Stimulated activated naive CD4-positive, alpha-beta T cell (primary cell): ENCODE measurements at places on chromosomes 7 and 10.

DNA sequence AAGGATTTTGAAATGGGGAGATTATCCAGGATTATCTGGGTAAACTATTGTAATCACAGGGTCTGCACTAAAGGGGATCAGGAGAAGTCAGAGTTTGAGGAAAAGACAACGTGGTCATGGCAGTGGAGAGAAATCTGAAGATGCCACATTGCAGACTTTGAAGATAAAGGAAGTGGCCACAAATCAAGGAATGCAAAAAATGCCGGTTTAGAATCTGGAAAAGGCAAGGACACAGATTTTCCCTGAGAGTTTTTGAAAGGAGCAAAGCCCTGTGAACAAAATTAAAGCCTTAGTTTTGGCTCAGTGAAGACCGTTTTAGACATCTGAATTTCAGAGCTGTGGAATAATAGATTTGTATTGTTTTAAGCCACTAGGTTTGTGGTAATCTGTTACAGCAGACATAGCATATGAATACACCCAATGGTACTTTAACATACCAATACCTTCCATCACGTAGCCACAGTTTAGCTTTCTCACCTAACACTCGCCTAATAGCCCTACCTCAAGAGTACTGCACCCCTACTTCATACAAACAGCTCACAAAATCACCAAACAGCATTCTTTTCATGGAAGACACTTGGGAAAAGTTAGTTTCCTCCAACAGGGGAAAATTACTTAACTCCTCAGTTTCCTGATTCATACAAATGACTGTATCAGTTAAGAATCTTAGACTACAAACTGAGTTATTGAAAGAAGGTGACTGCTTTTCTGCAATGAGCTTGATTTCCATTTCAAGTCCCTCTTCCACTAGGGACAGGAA lies 446.5 kb downstream of the INHBA start:
- no peak for DNase-seq

- DNase-seq = no peak
These were observed 107.2 kb upstream of the INHBA start for GRCh38 chr7:41809940-41810576.

GRCh38 chr7:42628054-42628453 lies 283.8 kb downstream of the C7orf25 start:
- DNase-seq = no peak

- no peak for DNase-seq
These were observed 127.5 kb downstream of the DNAJB6 start for GRCh38 chr7:157464111-157464970.

- DNase-seq = no peak
These were observed 63.1 kb downstream of the EEPD1 start for GRCh38 chr7:36216063-36216684.

GRCh38 chr7:158975526-158976467 lies 119.4 kb downstream of the DYNC2I1 start:
- peak; percentile 17 for DNase-seq

- no peak for DNase-seq
These were observed 560.3 kb downstream of the SDK1 start for GRCh38 chr7:3861386-3861785.

DNA sequence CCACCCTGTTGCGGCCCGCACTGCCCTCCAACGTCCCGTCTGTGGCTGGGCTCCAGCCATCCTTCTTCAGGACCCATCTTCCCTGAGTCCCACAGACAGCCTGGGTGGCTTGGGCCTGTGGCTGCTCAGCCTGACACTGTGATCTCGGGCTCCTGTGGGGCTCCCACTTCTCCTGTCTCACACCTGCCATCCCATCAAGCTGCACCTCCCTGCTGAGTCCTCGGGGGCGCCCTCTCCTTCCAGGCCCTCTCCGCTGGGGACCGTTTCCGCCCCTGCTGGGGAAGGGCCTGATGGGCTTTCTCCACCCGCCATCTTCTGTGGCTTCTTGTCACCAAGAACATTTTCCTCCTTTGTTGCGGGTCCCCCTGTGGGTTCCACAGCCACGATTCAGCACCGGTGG lies 173.8 kb upstream of the PPP2R2D start:
- DNase-seq = no peak

DNA sequence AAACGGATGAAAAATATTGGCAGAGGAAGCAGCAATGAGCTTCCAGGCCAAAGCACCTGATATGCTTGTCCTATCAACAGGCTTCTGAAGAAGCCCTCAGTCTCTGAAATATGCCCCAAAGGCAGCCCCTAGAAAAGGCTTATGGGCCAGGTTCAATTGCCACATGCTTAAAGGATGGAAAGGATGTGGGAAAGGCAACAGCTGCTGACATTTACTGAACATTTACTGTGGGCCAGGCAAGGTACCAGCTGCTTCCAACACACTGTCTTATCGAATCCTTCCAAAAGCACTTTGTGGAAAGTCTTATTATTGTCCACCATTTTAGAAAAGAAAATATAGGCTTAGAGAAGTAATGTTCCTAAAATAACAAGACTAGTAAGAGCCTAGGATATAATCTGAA lies 56.5 kb downstream of the DOCK4 start:
- no peak for DNase-seq

DNA sequence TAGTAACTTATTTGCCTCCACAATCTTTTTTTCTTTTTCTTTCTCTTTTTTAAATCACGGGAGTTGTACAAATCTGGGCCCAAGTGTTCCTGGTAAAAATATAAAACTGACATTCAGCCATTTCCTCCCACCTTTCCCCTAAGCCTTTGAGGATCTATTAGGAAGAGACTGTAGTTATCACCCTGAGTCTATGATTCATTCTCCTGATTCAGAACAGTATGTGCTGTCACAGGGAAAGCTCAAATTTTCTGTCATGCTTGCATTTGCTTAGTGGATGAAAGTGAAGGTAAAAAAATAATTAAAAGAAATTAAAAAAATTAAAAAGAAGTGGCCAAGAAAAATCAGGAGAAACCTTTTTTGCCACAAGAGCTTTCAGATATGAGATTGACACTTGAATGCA lies 71.7 kb downstream of the KIF20B start:
- DNase-seq = no peak

- no peak for DNase-seq
These were observed 257.9 kb downstream of the PTEN start for GRCh38 chr10:88121361-88121760.

- DNase-seq = no peak
These were observed 8.3 kb downstream of the COBL start for GRCh38 chr7:51308265-51308664.

- DNase-seq = no peak
These were observed 239.9 kb downstream of the CELF2 start for GRCh38 chr10:11257440-11258090.

DNA sequence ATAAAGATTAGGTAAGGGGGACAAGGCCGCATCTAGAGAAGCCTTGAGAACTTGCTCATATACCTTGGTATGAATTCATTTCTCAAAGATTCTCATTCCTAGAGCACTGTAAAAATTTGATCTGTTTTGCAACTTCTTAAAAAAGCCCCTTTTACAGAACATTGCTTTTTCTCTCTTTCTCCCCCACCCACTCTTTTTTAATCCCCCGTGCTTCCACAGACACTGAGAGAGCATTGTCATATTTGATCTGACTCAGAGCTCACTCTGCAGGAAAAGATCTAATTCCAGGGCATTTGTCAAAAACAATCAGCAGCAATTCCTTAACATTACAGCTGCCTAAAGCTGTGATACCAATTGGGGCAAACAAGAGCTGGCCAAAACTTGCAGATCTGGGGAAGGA lies 92.0 kb downstream of the ARHGAP22 start:
- DNase-seq = no peak

DNA sequence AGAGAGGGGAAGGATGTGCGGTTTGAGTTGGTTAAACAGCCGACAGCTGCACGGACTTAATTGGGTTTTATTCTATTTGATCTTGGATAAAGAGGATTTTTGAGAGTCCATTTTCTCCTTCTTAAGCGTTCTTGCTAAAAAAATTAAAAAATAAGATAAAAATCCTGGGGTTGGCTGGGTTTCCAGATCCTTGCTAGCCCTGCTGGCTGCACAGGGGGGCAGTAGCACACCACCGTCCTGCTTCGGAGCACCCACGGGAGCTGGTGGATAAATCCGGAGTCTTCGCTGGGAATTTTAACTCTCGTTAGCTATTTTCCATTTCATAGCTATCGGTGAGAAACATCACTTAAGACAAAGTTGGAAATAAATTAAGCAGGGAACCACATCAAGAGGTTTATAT lies 792.0 kb downstream of the TYW1 start:
- no peak for DNase-seq

DNA sequence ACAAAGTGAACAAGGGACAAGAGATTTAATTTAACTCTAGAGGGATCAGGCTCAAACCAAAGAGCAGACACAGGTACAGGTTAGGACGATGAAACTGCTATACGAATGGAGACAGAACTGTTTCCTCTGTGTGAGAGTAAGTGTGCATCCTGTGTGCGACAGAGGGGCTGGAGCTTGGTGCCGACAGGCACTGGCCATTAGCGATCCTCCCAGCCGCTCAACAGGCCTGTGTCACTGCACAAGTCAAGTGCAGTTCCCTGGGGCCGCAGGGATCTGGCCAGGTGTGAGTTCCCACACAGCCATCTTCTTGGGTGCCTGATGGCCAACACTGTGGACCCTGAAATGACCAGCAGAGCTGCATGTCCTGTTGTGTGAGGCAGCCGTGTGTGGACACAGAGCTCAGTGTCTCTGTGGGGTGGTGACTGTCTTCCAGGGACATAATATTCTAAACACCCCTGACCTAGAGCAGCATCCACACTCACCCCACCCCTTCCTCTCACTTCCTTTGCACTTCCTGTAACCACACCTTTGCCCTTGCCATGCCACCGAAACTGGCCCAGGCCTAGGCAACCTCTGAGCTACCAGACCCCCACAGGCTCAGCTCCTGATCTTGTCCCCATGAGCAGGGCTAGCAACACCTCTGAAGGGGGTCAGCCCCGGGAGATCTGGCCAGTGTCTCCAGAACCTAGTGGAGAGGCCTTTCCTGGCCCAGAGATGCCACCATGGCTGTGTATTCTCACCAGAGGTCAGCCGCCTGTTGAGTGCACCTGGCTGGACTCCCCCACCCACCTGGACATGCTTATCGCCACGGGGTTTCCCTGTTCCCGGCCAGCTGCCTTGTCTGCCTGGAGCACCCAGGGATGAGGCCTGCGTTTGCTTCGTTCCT lies 11.7 kb upstream of the TBRG4 start:
- DNase-seq = peak; percentile 26

DNA sequence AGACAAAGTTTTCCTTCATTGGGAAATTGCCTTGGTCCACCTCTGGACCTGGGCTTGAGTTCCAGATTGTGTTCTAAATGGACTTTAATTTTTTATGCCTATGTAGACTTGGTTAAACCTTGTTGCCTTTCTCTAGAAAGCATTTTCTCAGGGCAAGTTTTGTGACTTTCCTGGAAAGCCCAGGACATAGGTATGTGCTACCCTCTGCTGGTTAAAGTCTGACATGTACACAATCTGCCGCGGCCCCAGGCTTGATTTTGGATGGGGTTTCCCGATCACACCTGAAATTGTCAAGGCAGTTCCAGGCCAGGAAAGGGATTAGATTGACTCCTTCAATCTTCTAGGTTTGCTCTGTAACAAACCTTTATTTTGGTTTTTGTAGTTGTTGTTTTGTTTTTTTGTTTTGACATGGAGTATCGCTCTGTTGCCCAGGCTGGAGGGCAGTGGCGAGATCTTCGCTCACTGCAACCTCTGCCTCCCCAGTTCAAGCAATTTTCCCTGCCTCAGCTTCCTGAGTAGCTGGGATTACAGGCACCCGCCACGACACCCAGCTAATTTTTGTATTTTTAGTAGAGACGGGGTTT lies 14.1 kb upstream of the AKR1B10 start:
- DNase-seq = peak; percentile 21

GRCh38 chr10:71075086-71075758 lies 137.1 kb upstream of the UNC5B start:
- DNase-seq = no peak

- no peak for DNase-seq
These were observed 57.3 kb upstream of the CAPZA2 start for GRCh38 chr7:116805100-116805544.

GRCh38 chr10:123970927-123971286 lies 79.3 kb upstream of the CPXM2 start:
- DNase-seq = no peak

- DNase-seq = no peak
These were observed 272.0 kb downstream of the BAMBI start for GRCh38 chr10:28949005-28950004.

GRCh38 chr10:23917251-23917840 lies 291.6 kb upstream of the KIAA1217 start:
- no peak for DNase-seq

DNA sequence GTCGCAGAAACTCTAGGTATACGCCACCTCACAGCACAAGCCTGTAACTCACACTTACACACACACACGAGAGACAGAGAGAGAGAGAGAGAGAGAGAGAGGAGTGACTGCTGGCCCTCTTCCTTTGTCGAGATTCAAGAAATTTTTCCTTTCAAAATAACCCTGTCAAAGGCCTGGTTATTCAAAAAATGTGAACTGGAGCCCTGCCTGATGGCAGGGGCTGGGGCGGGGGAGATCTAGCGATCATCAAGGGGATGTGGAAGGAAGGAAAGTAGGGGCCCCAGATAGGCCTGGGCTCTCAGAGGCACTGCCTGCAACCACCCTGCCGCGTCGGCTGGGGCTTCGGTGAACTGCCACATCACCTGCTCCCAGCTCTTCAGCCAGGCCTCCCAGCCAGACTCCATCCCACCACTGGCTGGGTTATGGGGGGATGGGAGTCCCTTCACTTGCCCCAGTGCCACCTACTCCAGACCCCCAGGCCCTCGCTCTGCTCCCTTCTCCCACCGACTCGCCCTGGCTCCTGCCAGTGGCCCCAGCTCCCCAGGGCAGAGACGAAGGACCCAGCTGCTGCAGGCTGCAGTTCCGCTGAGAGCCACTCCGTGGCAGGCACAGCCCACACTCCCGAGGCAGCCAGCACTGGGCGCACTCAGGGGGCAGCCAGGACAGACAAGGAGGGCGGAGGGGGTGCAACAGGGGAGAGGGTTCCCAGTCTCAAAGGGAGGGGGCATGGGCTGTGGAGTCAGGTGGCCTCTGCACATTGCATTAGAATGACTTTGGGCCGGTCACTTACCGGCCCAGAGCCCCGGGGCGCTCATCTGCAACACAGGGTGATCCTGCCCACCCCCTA lies 15.3 kb downstream of the KCNH2 start:
- peak; percentile 42 for DNase-seq

GRCh38 chr10:107553470-107553869 lies 389.0 kb upstream of the SORCS1 start:
- DNase-seq = no peak

DNA sequence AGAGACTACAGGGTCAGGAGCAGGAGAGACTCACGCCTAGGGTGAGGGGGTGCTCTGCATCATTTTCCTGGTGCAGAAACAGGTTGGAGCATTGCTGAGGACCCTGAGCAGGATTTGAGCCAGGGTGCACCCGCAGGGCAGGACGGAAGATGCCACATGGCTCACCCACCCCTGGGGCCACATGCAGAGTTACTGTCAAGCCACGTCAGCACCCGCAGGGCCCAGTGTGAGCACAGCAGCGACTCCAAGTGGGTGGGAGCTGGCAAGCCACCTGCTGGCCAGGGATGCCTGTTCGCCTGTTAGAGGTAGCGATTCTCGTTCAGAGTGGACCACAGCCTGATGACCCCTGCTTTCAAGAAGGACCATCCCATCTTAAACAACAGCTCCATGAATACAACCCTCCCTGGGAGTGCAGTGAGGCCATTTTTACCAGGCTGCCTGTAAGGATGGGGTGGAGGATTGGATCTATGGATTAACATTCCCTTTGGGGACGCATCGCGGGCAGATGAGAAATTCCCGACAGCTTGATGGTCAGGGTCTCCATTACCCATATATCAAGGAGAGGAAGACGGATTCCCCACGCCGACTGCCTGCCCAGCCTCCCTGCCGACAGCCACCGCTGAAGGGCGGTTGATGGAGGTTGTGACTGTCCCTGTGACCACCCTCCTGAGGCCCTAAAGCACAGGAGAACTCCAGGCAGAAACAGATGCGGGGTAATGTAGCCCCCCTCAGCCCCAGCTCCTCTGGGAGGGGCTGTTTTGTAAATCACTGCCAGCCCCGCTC lies 101.1 kb upstream of the RET start:
- no peak for DNase-seq
